ENCODE measurements at places on chromosomes 5 and 9. TPM values are rescaled to one million over a fixed set of nuclear protein-coding genes. Genes with fewer than 3 reads are reported as not detected.
A peak's percentile ranks its signal among the peaks of the same experiment; 100 is the strongest.

ENC1 gene
- total RNA-seq: 12.7 TPM

DNA sequence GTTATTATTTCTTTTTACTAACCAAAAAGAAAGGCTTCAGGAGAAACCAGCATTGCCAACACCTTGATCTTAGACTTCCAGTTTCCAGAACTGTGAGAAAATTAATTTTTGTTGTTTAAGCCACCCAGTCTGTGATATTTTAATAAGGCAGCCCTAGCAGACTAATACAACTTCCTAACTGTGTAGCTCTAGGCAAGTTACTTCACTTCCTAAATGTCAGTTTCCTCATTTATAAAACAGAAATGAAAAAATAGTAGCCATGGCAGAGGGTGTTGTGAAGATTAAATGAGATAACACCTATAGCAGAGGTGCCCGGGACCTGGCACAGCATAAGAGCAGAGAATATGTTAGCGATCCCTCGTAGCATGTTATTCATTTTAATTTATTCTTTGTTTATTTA is 66.6 kb upstream of the HAND1 start:
- DNase-seq: no peak

- DNase-seq: no peak
These were observed 21.3 kb downstream of the MAML1 start for GRCh38 chr5:179753971-179754370.

SLC36A2 gene
- not detected for total RNA-seq

- DNase-seq: peak; percentile 65
These were observed 167.3 kb upstream of the IRX1 start for GRCh38 chr5:3428334-3428733.

CDKN2B gene
- 7.1 TPM for total RNA-seq

TMEFF1 gene
- 1.5 TPM for total RNA-seq

DNA sequence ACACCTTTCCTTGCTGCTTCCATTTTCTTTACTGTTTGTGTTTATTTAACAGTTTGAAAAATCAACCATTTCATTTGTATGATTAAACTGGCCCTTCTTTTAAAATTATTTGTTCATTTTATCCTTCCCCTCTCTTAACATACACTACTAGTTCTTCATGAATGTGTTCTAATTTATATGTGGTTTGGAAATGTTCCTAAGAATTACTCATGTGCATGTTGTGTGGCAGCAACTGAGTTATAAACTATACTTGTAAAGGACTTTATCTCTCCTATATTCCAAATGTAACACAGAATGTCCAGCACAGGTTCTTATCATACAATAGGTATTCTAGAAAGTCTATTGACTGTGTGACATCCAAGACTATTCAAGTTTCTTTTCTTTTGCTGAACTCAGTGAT is 358.2 kb upstream of the MEF2C start:
- no peak for DNase-seq

FLT4 gene
- total RNA-seq: 29.6 TPM

- no peak for DNase-seq
These were observed 1.4 kb downstream of the IL11RA start for GRCh38 chr9:34653151-34654072.

DNA sequence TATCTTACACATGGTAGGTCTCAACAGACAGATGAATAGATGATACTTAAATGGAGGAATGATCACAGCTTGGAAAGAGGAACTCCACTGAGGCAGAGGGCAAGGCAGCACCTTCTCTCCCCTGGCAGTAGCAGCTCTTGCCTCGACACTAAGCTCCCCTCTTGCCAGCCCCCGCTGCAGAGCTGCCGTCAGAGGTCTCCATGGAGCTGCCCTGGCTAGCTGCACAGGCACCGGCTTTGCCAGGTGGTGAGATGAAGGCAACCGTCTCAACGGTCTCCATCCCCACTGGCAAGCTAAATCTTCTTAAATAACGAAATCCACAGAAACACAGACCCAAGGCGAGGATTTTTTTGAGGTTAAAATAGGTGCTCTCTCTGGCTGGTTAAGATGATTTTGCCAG is 81.2 kb downstream of the CRB2 start:
- no peak for DNase-seq

CDC23 gene
- total RNA-seq: 18.0 TPM

DNA sequence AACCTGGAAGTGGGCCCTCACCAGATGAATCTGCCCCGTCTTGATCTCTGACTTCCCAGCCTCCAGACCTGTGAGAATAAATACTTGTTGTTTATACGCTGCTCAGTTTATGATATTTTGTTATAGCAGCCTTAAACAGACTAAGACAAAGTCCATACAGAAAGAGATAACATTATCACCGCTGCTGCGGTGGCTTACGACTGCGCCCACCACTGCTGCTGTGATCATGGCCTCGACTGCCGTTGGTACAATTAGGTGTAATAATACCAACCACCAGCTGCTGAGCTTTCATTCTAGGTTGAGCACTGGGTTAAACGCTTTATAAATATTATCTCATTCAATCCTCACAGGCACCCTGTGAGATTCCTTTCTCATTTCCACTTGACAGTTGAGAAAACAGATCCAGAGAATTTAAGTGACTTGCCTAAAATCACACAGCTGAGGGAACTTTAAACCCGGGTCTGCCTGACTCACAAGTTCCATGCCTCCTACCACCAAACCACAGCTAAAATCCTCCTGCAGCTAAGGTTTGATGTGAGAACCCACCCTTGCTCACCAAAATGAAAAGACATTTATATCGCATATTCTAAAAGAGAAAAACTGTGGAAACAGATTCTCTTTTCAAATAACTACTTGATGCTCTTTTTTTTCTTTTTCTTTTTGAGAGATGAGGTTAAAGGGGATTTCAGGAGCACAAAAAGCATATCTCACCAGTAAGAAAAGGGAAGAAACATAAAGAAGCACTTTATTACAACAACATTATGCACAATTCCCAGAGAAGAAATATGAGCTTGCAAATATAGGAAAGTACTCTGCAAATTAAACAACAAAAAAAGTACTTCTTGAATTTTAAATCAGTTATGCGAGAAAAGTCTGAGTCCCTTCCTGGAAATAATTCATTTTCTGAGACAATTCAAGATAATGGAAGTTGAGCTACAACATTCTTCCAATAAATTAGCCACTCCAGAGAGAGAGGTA is 23.9 kb downstream of the GOLM1 start:
- no peak for DNase-seq

DNA sequence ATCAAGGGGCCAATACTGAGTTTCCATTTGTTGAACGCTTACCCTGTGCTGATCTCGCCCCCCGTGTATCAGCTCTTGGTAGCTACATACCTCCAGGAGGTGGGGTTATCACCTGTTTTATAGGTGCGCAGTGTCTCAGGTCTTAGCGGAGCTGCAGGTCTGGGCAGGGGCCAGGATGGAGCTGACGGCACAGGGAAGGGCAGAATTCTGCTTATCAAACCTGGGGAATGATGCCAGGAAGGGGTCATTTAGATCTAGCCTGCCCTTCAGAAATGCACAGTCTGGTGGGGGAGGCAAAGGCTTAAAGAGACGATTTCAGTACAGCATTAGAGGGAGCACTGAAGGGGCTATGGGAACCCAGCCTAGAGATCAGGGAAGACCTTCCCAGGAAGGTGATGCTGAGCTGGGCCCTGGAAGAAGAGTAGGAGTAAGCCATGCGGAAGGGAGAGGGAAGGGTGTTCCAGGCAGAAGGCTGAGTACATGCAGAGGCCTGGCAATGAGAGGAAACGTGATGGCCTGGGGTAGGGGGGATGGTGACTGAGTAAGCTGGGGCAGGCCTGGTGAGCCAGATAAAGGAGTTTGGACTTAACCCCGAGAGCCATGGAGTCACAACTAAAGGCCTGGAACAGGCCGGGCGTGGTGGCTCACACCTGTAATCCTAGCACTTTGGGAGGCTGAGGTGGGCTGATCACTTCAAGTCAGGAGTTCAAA is 31.5 kb downstream of the OLFML2A start:
- DNase-seq: no peak

DNA sequence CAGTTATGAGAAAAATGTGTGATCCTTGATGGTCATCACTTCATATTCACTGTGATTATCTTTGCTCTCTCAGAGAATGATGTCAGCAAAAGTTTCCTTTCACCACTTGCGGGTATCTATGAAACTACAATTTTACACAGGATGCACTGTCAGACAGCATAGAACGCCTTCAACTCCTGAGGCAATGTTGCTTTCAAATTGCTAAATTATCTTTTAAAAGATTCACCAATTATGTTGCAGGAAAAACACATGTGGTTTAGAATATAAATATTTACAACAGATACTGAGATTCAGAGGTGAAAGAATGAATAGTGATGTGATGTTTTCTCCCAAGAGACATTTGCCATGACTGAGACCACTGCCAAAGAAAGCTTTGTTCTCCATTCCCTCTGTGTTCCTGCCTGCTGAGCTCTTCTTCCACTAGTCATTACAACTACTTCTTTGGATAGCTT is 879.8 kb upstream of the DMAC1 start:
- no peak for DNase-seq
